Naive B cell (primary cell): ENCODE measurements at places on chromosomes 6 and 20. TPM values are rescaled to one million over a fixed set of nuclear protein-coding genes. Genes with fewer than 3 reads are reported as not detected.
A peak's percentile ranks its signal among the peaks of the same experiment; 100 is the strongest.

DNA sequence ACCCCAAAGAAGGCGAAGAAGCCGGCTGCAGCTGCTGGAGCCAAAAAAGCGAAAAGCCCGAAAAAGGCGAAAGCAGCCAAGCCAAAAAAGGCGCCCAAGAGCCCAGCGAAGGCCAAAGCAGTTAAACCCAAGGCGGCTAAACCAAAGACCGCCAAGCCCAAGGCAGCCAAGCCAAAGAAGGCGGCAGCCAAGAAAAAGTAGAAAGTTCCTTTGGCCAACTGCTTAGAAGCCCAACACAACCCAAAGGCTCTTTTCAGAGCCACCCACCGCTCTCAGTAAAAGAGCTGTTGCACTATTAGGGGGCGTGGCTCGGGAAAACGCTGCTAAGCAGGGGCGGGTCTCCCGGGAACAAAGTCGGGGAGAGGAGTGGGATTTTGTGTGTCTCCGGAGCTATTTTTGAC lies 69.6 kb downstream of the HFE start:
- DNase-seq, result peak; percentile 48

DNA sequence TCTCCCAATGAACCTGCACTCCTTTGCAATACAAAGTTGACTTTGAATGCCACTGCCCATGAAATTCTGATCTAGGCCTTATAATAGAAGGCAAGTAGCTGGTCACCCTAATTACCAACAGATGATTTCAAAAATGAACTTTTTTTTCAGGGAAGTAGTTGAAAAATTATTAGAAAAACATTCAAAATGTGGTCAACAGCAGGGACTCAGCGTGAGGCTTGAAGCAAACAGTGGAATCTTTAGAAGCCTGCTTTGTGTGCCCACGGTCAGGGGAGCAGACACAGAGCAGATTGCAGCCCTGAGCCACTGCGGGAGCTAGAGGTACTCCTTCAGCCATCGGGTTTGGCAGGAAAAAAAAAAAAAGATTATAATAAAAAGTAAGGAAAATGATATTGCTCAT lies 87.1 kb upstream of the HEY2 start:
- no peak for DNase-seq

DNA sequence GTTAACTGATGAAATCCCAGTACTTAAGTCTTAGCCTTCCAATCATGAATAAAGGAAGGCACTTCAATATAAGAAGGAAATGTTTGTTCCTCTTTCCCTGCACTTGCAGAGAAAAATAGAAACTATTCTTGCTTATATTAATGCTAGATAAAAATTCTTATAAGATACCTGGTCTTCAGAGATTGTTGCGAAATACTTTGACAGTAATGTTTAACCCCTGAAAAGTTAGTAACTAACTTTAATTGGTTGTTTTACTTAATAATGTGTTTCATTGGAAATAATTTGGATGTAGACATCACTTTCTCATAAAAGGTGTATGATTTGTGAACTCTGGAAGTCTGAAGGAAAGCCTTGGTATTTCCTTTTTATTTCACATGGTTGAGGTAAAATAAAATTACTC lies 294.2 kb upstream of the SYNCRIP start:
- DNase-seq, result no peak

- DNase-seq, result no peak
These were observed 48.1 kb downstream of the TCP11 start for GRCh38 chr6:35093118-35093445.

- DNase-seq, result no peak
These were observed 4.7 kb downstream of the DXO start for GRCh38 chr6:31966997-31967925.

Gene BPIFA1
- polyA plus RNA-seq, result not detected

DNA sequence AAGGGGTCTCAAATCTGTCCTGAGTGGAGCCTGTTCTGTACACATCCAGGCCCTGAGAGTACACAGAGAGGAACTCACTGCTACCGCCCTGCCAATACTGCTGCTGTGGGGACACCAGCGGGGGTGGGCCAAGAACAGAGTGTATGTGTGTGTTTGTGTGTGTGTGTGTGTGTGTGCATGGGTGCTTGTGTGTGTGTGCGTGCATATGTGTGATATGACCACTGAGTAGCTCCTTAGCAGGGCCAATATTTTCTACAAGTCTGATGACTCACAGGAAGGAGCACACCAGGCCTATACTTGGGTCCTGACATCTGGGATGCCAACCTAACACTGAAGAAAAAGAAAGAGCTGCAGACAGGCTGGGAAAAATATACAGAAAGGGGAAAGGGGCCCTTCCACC lies 1.4 kb downstream of the RAET1E start:
- no peak for DNase-seq

GRCh38 chr20:48844996-48845395 lies 17.2 kb upstream of the PREX1 start:
- no peak for DNase-seq

DNA sequence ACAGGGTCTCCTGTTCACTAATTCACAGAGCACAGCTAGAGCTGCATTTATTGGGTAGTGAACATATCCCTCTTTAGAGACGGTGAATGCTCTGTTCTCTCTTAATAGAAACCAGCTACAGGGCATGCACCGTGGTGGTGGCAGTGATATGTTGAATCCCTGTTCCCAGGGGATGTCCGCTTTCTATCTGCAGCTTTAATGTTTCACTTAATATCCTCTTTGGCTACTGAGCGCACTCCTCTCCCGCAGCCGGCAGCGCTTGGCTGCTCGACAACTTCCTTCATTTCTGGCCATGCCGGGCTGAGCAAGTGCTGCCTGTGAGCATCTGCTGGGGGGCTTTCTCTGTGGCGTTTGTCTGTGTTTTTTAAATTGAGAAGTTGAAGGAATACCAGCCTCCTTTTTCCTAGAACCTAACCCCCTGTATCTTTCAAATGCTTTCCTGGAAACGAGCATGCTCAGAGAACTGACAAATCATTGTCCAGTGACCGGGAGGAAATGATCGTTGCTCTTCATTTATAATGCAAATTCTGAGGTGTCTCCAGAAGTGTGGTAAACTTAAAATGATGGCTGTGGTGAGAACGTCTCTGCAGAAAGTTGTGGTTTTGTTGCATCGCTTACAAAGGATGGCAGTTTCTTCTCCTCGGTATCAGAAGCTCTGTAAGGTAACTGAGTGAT lies 297.9 kb downstream of the UTRN start:
- DNase-seq, result peak; percentile 63

- DNase-seq, result no peak
These were observed 71.1 kb downstream of the BFSP1 start for GRCh38 chr20:17460119-17460518.

DNA sequence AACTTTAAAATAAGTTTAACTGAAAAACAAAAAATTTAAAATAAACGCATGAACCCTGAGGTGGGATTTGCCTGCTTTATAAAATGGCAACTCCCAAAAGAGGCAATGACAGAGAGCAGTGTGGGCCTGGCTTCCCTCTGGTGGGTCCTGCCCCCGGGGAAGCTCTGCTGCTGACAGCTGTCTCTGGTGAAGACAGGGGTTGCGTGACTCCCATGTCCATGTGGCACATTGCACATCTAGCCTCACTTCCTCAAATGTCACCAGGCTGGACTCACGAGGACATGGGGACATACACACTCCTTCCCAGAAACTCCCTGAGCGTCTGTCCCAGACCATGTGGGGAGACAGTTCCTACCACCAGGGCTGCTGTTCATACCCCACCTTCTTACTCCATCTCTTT lies 66.2 kb downstream of the ABHD12 start:
- no peak for DNase-seq

- no peak for DNase-seq
These were observed 69.2 kb upstream of the CCN6 start for GRCh38 chr6:111984516-111985201.

Gene SPATA25
- not detected for polyA plus RNA-seq

- no peak for DNase-seq
These were observed 56.1 kb upstream of the THEMIS start for GRCh38 chr6:127956956-127957355.

GRCh38 chr20:889106-889505 lies 27.0 kb downstream of the ANGPT4 start:
- DNase-seq, result no peak

DNA sequence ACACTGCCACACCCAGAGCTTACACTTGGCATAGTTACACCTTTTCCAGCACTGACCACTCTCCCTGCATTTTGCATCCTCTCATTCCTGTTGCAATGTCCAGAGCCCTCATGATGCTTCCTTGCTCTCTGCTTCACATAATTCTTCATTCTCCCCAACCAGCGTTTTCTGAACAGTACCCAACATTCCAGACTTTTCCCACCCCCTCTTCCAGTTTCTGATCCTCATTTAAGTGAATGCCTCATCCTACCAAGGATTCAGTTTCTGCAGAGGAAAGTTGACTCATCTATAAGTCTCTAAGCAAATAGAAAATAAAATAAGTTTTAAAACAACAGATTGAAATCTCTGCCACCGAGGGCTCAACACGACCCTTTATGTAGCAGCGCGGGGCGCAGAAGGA lies 321.3 kb upstream of the TCF21 start:
- no peak for DNase-seq

Gene IL17A
- not detected for polyA plus RNA-seq

- no peak for DNase-seq
These were observed 25.2 kb upstream of the MYLIP start for GRCh38 chr6:16103722-16104121.

Gene FOXF2
- not detected for polyA plus RNA-seq

Gene CTCFL
- polyA plus RNA-seq, result not detected

Gene MAD2L1BP
- polyA plus RNA-seq, result 27.3 TPM

Gene PPDPF
- 85.3 TPM for polyA plus RNA-seq

Gene WFDC2
- not detected for polyA plus RNA-seq

Gene TRAPPC3L
- polyA plus RNA-seq, result not detected

GRCh38 chr6:134195164-134195906 lies 122.6 kb downstream of the SGK1 start:
- no peak for DNase-seq

DNA sequence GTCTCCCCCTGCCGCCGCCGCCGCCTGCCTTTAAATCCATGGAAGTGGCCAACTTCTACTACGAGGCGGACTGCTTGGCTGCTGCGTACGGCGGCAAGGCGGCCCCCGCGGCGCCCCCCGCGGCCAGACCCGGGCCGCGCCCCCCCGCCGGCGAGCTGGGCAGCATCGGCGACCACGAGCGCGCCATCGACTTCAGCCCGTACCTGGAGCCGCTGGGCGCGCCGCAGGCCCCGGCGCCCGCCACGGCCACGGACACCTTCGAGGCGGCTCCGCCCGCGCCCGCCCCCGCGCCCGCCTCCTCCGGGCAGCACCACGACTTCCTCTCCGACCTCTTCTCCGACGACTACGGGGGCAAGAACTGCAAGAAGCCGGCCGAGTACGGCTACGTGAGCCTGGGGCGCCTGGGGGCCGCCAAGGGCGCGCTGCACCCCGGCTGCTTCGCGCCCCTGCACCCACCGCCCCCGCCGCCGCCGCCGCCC lies 474 bp downstream of the CEBPB start:
- DNase-seq, result peak; percentile 60

DNA sequence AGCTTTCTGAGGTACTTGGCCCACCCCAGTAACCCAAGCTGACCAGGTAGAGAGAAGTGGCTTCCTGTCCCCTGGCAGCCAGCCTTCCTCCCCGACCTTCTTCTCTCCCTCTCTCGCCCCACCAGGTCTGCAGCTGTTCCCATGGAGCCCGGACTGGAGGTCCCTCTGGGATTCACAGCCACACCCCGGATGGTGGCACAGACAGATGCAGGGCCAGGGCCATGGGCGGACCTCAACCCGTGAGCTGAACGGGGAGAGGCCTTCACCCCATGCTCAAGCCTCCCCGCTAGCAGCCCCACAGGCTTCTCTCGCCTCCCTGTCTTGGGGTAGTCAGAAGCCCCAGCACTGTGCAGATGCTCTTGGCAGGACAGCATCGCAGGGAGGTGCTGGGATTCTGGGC lies 41.3 kb downstream of the CPXM1 start:
- no peak for DNase-seq

Gene ECT2L
- 0.11 TPM for polyA plus RNA-seq
